Naive thymus-derived CD8-positive, alpha-beta T cell (primary cell): ENCODE measurements at places on chromosomes 5 and 9.

GRCh38 chr5:1788200-1788599 lies 11.4 kb downstream of the MRPL36 start:
- DNase-seq, result no peak

DNA sequence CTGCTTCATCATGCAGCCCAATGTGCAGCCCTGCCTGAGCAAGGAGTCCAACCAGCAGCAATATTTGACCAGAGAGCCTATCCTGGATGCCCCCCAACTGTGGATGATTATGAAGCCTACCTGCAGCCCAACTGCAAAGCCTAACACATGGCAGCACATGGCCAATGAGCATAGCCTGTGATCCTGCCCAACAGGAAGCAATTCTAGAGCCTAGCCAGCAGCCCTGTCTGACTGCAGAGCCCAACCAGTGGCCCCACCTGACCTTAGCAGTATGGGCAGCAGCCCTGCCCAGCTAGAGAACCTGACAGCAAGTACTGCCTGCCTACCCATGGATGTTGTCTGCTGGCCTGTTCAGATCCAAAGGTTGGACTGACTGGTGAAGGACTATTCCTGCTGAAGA lies 97.3 kb upstream of the SH3GL2 start:
- DNase-seq, result no peak

DNA sequence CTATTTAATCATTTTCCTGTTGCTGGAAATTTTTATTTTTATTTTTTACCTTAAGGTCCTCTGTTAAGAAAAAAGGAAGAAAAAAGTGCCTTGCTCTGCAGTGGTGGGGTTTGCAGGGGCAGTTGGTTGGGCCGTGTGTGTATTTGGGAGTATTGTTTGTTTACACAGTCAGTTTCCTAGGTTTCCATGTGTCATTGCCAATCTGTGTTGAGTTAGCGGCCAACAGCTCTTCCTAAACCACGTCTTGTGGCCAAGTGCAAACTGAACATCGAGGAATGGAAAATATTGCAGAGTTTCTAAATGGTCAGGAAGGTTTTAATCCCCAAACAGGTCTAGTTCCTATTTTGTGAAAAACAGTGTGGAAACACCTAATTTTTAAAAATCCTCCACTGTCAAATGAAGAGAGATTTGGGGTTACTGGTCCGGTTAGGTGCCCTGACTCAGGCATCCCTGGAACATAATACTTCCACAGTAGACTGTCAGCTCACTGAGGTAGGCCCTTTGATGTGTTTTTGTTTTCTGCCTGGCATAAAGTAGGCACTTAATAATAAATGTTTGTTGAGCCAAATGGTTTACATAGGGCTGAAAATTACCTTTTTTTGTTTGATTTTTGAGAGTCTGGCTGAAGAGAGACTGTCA lies 37.0 kb downstream of the MAMDC2 start:
- no peak for DNase-seq

GRCh38 chr5:120354126-120354525 lies 110.0 kb upstream of the PRR16 start:
- DNase-seq, result no peak

DNA sequence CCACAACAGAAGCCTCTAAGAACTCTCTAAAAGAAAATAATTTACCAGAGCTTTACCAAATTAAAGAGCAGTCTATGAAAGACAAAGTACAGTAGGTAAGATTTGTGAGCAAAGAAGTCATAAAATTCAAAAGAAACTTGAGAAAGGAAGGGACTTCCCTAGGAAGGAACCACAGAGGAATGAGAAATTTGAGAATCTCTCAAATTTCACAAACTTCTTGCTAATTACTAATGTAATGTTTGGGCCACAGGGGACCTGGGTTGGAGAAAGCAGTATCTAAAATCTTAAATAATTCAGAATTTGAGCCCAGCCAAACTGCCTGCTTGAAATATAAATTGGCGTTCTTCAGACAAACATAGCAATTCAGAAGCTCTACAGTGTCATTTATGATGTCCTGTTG lies 225.0 kb upstream of the PRR16 start:
- DNase-seq, result no peak

- no peak for DNase-seq
Observed at GRCh38 chr9:135790850-135791249, 88.9 kb downstream of the KCNT1 start.

- no peak for DNase-seq
Observed at GRCh38 chr5:39198127-39198526, 21.2 kb downstream of the FYB1 start.

DNA sequence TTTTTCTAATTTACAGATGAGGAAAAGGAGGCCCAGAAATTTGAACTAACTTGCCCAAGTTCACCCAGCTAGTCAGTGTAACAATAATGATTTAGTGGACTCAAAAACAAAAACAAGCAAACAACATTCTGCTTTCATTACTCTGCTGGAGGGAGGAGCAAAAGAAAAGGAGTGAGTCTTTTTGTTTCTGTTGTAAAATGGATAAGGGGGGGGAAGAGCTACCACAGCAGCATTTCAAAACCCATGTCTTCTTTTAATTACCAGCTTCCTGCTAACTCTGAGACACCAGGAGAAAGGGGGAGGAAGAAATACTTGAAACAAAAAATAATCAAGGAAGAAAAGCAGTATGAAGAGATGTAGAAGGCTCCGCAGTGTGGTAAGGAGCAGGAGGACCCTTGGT lies 39.2 kb upstream of the EQTN start:
- no peak for DNase-seq

- DNase-seq, result no peak
Observed at GRCh38 chr5:122257000-122257399, 55.0 kb upstream of the SNCAIP start.

- DNase-seq, result no peak
Observed at GRCh38 chr5:133848341-133848811, 120.0 kb downstream of the C5orf15 start.

DNA sequence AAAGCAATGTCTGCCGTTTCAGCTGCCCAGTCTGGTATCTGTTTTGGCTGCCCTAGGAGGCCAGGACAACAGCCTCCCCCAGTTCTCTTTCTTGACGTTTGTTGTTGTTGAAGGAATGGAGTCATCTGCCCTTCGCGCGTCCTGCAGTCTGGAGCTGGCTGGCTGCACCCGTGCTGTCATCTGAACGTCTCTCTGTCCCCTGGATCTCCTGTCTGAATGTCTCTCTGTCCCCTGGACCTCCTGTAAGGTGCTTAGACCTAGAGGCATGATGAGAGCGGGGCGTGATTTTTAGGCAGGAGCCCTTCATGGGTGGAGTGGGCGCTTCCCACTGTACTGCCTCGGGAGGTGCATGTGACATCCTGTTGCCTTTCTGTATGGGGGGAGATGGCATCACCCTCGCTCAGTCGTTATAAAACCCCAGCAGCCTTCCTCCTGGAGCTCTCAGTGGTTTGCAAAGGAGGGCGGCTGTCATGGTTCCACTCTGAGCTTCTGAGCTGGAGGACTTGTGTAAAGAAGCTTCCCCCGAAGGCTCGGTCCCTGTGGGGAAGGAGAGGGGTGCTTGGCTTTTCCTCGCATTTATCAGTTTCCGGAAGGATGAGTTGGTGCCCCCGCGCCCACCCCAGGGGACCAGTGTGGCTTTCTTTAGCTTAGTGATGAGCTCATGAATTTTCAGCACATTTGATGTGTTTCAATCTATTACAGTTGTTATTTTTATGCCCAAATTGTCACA lies 49.8 kb upstream of the OLFM1 start:
- no peak for DNase-seq

GRCh38 chr9:105290954-105291353 lies 46.5 kb downstream of the SLC44A1 start:
- no peak for DNase-seq

DNA sequence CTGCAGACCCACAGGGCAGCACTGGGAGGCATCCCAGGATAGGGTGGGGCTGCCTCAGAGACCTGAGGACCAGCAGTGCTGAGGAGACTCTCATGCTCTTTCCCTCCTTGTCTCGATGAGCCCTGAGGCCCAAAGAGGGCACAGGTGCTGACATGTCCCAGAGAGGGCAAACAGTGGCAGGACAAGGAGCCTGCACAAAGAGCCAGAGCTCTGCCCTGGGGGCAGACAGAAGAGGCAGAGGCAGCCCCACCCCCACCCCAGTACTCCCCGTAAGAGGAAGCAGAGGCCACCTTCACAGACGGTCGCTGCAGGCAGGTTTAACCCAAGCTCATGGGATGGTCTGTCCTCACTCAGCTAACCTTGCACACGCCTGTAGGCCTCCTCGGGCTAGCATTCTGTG lies 29.4 kb upstream of the TTLL11 start:
- no peak for DNase-seq

GRCh38 chr5:149803641-149804468 lies 73.7 kb downstream of the PPARGC1B start:
- no peak for DNase-seq

DNA sequence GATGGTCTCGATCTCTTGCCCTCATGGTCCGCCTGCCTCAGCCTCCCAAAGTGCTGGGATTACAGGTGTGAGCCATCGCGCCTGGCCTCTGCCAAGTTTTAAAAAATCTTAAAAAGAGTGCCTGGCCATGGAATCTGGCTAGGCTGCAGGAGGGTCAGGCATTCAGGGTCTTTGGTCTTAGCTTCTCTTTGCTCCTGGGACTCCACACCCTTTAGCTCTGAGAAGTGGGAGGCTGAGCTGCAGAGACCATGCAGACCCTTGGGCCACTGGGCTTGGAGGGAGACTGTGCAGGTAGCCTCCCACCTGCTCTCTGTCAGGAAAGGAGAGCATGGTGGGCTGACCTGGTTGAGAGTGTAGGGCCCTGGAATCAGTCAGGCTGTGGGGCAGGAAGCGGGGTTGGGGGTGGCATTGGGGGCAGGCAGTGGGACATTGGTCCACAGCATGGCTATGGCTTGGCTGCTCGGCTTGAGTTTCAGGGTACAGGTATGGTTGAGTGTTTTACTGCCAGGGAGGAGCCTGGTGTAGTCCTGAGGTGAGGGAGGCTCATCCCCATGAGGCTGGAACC lies 20.8 kb downstream of the PHF2 start:
- DNase-seq, result no peak

GRCh38 chr9:5436441-5436840 lies 1.3 kb downstream of the PLGRKT start:
- DNase-seq, result no peak

DNA sequence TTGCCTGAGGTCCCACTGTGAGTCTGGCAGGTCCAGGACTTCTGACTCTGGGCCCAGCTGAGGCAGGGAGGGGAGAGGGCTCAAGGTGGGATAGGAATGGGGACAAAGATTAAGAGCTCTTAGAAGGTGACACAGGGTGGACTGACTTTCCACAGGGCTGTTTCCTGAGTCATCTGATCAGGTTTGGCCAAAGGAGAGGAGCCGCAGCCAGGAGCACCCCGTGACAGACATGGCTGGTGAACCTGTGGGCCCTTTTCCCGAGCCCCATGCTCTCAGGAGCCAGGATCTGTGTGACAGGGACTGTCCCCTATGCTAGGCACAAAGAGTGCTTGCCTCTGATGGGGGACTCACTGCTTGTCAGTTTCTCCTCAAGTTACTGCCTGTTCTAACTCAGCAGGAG lies 37.8 kb downstream of the COL27A1 start:
- no peak for DNase-seq

DNA sequence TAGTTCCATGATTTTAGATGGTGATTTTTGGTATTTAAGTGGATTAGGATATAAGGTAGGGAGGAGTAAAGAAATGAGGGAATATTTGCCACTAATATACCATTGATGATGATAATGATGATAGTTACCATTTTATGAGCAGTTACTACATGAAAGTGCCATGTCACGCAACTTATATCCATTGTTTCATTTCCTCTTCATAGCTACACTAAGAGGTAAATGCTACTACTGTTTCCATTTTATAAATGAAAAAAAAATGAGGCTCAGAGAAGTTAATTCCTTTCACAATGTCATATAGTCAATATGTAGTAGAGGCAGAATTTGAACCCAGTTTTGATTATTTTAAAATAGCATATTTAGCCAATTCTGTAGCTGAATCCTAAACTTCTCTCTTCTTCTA lies 112.2 kb upstream of the ADRA1B start:
- DNase-seq, result no peak

DNA sequence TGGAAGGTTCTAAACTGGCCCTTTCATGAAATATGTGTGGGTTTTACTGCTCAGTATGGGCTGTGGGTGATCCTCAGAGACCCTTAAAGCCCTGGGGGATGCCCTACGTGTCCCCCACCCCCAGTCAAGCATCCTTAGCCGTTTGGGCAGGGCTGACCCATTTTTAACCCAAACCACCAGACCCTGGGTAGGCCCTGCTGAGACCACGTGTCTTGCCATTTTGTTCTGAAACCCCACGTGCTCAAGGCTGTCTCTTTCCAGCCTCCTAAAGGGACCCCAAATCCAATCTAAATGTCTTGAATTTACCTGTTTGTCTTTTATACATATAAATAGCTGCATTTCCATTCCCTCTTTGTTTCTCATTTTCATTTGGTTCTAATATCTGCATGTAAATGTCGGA lies 94.9 kb downstream of the PAX5 start:
- no peak for DNase-seq

- DNase-seq, result no peak
Observed at GRCh38 chr5:16037121-16037845, 142.3 kb downstream of the MARCHF11 start.

DNA sequence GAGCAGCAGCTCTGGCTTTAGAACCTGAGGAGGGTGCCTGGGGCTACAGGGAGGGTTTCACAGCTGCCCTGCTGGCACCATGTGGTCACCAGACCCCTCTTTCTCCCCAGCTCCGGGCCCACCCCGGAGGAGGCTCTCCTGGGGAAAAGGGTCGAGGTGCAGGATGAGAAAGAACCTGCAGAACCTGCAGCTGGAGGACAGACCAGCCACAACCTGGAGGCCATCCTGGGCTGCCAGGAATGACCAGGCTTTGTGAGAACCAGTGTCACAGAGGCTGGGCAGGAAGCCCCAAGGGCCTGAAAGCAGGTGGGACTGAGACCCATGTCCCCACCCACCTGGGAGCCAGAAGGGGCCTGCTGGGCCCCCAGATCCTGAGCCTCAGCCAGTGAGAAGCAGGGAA lies 23.0 kb downstream of the SEMA4D start:
- no peak for DNase-seq

DNA sequence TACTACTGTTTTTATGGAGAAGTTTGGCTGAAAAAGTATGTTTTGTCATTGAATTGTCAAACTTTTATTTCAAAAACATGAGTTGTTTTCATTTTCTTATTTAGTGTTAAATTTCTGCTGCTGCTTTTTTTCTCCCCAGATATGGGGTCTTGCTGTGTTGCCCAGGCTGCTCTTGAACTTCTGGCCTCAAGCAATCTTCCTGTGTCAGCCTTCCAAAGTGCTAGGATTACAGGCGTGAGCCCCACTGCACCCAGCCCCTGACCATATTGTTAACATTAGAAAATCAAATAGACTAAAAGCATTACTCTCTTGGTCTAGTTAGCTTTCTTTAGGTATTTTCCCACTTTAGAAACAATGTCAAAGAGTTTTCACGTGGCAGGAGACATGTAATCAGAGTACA lies 215.3 kb downstream of the KDM4C start:
- DNase-seq, result no peak

- DNase-seq, result no peak
Observed at GRCh38 chr5:52024359-52024758, 641.1 kb downstream of the ISL1 start.
